ENCODE measurements at places on chromosomes 3 and 15.

GRCh38 chr3:186782542-186783057 is 777 bp upstream of the EIF4A2 start:
- no peak for DNase-seq

DNA sequence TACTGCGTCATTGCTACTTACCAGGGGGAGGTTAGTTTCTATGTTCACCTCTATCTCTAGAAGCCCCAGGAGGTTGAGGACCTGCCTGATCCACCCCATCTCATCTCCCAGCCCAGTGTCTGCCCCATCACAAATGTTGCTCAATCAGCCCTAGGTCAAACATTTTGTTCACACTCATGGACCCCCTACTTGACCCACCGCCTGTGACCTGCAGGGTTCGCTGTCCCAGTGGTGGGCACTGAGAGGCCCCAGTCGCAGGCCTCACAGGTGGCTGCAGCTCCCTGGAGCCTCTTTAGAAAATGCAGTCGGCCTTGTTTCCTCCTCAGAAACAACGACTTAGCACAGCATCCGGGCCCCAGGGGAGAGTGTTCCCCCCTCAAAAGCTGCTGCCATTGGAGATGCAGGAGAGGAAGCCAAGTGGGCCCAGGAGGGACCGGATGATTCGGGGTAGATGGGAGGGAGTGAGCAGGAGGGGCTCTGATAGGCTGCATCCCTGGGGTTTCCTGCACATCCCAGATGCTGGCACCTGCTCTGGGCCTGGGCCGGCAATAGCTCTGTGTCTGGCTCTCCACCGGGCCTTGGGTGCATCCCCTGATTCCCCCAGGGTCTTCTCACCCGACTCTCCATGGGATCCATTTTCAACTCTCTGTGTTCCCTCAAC is 18.4 kb upstream of the INSYN1 start:
- no peak for DNase-seq

DNA sequence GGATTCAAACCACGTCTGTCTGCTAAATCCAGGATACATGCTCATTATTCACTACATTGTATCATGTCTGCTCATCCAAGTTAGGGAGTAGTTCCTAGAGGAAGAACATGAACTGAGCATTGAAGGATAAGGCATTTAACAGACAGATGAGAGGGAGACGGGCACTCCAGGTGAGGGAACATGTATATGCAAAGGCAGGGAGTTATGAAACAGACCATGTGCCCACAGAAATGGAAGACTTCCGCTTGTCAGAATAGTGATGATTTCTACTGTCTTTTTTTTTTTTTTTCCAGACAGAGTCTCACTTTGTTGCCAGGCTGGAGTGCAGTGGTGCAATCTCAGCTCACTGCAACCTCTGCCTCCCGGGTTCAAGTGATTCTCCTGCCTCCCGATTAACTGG is 5.0 kb upstream of the NDUFAF1 start:
- no peak for DNase-seq

DNA sequence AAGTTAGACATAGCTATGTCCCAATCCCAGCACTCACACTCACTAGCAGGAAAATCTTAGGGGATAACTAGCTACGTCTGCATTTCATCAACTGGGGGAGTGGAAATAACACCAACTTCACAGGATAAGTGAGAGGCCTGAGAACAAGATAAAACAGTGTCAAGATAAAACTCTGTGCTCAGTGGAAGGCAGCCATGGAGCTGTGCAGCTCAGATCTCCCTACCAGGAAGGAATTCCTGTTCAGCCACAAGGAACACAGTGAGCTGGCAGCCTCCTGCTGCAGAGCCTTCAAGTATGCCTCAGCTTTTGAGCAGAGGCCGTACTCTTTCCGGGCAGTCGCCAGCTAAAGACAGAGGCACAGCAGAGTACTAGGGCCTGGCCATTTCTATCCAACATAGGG is 115.8 kb upstream of the TOPAZ1 start:
- DNase-seq = no peak

GRCh38 chr3:48700731-48701405 is 15.2 kb upstream of the NCKIPSD start:
- DNase-seq = no peak

GRCh38 chr3:126540951-126541627 is 17.1 kb downstream of the CHST13 start:
- DNase-seq = no peak

GRCh38 chr15:70833861-70834765 is 19.8 kb downstream of the LARP6 start:
- peak; percentile 74 for DNase-seq

GRCh38 chr3:112395181-112395895 is 62.4 kb downstream of the CD200 start:
- peak; percentile 64 for DNase-seq

DNA sequence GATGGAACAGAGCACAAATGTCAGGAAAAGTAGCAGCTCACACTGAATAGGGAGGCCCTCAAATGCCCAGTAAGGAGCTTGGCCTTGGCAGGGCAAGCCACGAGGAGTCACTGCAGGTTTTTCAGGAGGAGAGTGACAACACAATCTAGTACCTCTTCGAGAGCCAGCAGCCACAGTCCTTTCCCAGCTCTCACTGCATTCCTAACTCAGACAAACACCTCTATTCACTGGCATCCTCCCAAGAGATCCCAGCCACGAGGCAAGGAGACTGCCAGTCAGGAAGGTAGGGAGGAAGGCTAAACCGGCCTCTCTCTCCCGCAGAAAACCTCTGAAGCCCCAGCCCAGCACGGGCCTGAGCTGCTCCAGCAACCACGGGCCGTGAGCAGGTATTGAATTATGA is 146.0 kb upstream of the SMAD3 start:
- DNase-seq = no peak

GRCh38 chr15:84681831-84682230 is 23.8 kb upstream of the NMB start:
- no peak for DNase-seq

GRCh38 chr3:13107661-13108060 is 34.4 kb upstream of the IQSEC1 start:
- no peak for DNase-seq

DNA sequence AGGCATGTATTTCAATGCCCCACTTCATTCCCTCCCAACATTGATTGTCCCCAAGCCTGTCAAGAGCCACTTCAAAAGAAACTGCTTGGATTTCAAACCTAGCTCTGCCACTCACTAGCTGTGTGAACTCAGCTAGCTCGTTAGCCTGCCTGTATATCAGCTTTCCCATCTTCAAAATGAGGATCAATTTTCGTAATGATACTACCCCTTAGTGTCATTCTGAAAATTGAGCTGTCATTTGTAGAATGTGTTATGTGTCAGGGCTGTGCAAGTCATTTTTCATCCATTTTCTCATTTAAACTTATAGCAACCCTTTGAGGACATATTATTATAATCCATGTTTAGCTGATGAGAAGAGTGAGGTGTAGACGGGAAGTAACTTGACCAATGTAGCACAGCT is 88.6 kb downstream of the TRIM42 start:
- DNase-seq = no peak

DNA sequence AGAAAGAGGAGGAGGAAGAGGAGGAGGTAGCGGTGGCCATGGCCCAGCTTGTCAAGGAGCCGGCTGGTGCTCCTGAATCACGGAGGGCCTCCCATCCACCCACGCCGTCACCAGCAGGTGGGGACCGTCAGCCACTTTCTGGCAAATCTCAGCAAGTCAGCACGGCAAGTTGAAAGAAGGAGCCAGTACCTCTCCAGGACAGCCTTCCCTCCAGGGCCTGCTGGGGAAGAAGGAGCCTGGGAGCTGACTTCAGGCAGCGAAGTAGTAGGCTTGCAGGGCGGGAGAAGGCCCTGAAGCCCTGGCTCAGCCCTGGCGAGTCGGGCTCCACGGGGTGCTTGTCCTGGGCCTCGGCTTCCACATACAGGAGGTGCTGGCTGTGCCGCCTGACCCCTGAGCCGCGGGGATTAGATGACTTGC is 99.2 kb upstream of the TRPM1 start:
- DNase-seq = peak; percentile 38

DNA sequence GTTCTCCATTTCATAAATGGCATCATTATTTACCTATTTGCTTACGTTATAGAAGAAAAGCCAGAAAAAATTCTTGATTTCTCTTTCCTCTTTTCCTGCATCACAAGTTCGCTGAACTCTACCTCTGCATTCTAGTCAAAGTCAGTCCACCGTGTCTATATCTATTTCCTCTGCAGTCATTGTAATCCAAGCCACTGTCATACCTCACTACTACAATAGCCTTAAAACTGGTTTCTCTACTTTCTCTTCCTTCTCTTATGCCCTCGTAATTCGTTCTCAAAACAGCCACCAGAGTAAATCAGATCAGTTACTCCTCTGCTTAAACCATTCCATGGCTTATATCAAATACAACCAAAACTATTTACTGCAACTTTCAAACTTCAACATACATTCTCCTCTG is 13.4 kb upstream of the FAM81A start:
- DNase-seq = no peak

- DNase-seq = no peak
Observed at GRCh38 chr3:197522183-197522715, 33.5 kb downstream of the BDH1 start.

GRCh38 chr3:16658925-16659793 is 53.9 kb upstream of the DAZL start:
- DNase-seq = no peak

GRCh38 chr3:73332558-73332957 is 271.1 kb downstream of the EBLN2 start:
- DNase-seq = no peak

DNA sequence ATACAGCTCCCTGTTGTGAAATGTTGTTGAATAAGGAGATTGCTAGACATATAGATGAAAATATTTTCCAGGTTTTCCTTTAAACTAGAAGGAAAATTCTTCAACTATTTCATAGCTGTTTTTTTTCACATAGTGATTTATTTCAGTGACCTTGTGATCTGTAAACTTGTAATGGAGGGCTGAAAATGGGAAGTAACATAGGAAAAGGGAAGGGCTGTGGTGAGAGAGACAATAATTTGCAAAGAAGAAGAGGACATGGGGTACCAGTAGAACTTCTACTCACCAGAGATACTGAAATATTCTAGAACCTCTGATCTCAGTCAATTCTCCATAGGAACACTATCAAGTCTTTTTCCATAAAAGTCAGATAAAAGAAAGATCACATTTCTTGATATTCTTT is 60.4 kb downstream of the PLS1 start:
- no peak for DNase-seq
